ENCODE measurements at places on chromosomes 12 and 14. TPM values are rescaled to one million over a fixed set of nuclear protein-coding genes. Genes with fewer than 3 reads are reported as not detected.

GRCh38 chr12:13052421-13052820, 8.2 kb downstream of the FAM234B start:
- DNase-seq: no peak
- no peaks in the 10 kb centered on the region for H3K36me3 ChIP-seq
- H3K4me3 ChIP-seq: no peak overlapping the region

- H3K36me3 ChIP-seq: no peaks in the 10 kb centered on the region
- DNase-seq: no peak
- H3K27me3 ChIP-seq: peaks cover 3% of the 10 kb centered on the region
- no peak overlapping the region for H3K4me3 ChIP-seq
- H3K27ac ChIP-seq: no peak overlapping the region
Observed at GRCh38 chr12:2156333-2156732, 103.5 kb downstream of the CACNA1C start.

DNA sequence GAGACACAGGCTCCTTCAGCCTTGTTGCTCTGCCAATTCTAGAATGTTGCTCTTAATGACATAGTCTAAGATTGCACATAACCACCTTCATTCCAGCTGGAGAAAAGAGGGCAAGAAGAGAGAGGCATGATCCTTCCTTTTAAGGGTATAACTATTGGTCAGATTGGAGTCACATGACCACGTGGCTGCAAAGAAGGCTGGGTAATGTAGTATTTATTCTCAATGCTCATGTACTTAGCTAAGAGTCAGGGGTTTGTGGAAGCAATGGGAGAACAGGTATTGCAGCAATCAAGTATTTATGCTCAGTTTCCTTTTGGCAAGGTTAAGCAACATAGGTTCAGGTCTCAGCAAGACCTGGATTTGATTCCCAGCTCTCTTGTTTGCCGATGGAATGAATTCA, 298.8 kb upstream of the TBX3 start:
- H3K36me3 ChIP-seq: no peaks in the 10 kb centered on the region
- H3K27ac ChIP-seq: no peak overlapping the region
- no peak overlapping the region for H3K4me3 ChIP-seq

DNA sequence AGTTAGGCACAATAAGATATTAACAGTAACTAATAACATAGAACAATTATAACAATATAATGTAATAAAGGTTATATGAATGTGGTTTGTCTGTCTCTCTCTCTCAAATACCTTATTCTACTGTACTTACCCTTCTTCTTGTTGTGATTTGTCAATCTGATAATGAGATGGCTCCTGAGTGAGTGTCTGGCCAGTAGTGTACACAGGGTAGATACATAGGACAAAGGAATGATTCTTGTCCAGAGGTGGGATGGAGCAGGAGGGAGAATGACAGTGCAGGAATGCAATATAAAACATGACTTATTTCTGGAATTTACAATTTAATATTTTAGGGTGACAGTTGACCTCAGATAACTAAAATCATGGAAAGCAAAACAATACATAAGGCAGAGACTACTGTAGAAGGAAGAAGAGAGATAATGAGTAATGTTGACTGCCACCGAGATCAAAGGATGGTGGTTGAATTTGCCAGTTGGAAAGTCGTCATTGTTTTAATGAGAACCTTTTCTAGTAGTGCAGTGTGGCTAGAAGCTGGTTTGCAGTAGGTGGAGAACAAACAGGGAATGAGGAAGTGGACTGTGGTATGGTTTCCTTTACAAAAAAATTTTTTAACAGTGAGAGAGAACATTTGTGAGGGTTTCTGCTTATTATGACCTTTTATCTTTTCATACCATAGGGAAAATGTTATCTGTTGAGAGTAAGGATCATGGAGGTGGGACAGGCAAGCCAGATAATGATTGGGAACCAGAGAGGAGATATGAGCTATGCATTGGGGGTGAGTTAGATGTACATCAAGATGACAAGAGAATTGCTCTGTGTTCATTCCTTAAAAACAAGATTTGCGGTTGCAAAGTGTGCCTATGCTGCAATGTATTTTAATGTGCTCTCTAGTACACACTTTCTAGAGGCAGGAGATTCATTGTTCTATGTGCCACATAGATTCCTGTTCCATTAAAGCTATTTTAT, 458.3 kb downstream of the BTG1 start:
- no peaks in the 10 kb centered on the region for H3K36me3 ChIP-seq
- no peak overlapping the region for H3K4me3 ChIP-seq
- no peak overlapping the region for H3K27ac ChIP-seq
- H3K4me1 ChIP-seq: no peaks in the 10 kb centered on the region

Gene RNASE7
- not detected for total RNA-seq

DNA sequence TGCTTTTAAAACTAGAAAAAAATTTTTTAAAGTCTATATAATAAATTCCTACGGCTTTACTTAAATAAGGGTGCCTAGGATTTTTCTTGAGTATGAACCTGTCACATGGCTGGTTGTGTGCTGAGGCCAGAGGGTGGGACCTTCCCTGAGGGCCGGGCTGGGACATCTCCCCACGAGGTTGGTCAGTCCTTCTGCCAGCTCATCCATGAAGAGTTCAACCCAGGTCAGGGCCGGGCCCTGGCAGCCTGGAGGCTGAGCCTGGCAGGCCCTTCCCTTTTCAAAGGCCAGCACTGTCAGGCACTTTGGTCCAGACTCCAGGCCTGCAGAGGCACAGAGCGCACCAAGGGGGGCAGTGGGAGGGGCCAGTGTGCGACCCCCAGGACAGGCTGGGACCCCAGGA, 31.7 kb downstream of the TNFAIP2 start:
- H3K4me1 ChIP-seq: no peaks in the 10 kb centered on the region
- H3K36me3 ChIP-seq: no peaks in the 10 kb centered on the region
- no peaks in the 10 kb centered on the region for H3K27me3 ChIP-seq
- DNase-seq: no peak

GRCh38 chr14:68949601-68949965, 29.5 kb downstream of the ACTN1 start:
- peaks cover 12% of the 10 kb centered on the region for H3K4me1 ChIP-seq
- H3K27ac ChIP-seq: no peak overlapping the region
- H3K4me3 ChIP-seq: no peak overlapping the region
- no peak for DNase-seq
- no peaks in the 10 kb centered on the region for H3K36me3 ChIP-seq

Gene RHNO1
- total RNA-seq: 33.3 TPM

- no peaks in the 10 kb centered on the region for H3K27me3 ChIP-seq
- no peak overlapping the region for H3K4me3 ChIP-seq
- DNase-seq: peak; percentile 73
Observed at GRCh38 chr12:99381992-99382391, 265.6 kb upstream of the GARIN6 start.

Gene SLCO1B1
- total RNA-seq: not detected

GRCh38 chr14:93857500-93858283, 69.4 kb upstream of the PRIMA1 start:
- no peaks in the 10 kb centered on the region for H3K4me1 ChIP-seq
- no peaks in the 10 kb centered on the region for H3K27me3 ChIP-seq
- no peak overlapping the region for H3K27ac ChIP-seq
- no peaks in the 10 kb centered on the region for H3K36me3 ChIP-seq

Gene NANOG
- 0.51 TPM for total RNA-seq

- no peak overlapping the region for H3K4me3 ChIP-seq
- H3K27ac ChIP-seq: no peak overlapping the region
- H3K36me3 ChIP-seq: peaks cover 5% of the 10 kb centered on the region
- 0 out of 2 replicates have a peak, but pooled peaks cover 2% of the 10 kb centered on the region for H3K4me1 ChIP-seq
Observed at GRCh38 chr14:103408491-103409155, 23.4 kb downstream of the MARK3 start.

- H3K27me3 ChIP-seq: no peaks in the 10 kb centered on the region
- no peak for DNase-seq
- no peaks in the 10 kb centered on the region for H3K36me3 ChIP-seq
- H3K4me3 ChIP-seq: no peak overlapping the region
Observed at GRCh38 chr12:68559984-68560850, 50.5 kb upstream of the RAP1B start.

Gene ATG14
- 4.5 TPM for total RNA-seq

DNA sequence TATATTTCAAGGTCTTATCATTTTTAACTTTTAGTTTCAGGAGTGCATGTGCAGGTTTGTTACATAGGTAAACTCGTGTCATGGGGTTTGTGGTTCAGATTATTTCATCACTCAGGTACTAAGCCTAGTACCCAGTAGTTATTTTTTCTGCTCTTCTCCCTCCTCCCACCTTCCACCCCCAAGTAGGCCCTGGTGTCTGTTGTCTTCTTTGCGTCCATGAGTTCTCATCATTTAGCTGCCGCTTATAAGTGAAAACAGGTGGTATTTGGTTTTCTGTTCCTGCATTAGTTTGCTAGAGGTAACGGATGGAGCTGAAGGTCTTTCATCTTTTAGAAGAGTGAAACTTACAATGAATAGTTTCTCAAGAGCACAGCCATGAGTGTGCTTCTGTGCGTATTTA, 24.4 kb downstream of the PIWIL1 start:
- no peaks in the 10 kb centered on the region for H3K4me1 ChIP-seq
- no peaks in the 10 kb centered on the region for H3K36me3 ChIP-seq
- H3K4me3 ChIP-seq: no peak overlapping the region
- no peak overlapping the region for H3K27ac ChIP-seq

GRCh38 chr12:105980085-105980484, 158.7 kb downstream of the NUAK1 start:
- no peaks in the 10 kb centered on the region for H3K4me1 ChIP-seq
- no peaks in the 10 kb centered on the region for H3K27me3 ChIP-seq
- no peak overlapping the region for H3K4me3 ChIP-seq
- H3K36me3 ChIP-seq: no peaks in the 10 kb centered on the region
- no peak overlapping the region for H3K27ac ChIP-seq
- DNase-seq: no peak

Gene PRIMA1
- total RNA-seq: not detected

DNA sequence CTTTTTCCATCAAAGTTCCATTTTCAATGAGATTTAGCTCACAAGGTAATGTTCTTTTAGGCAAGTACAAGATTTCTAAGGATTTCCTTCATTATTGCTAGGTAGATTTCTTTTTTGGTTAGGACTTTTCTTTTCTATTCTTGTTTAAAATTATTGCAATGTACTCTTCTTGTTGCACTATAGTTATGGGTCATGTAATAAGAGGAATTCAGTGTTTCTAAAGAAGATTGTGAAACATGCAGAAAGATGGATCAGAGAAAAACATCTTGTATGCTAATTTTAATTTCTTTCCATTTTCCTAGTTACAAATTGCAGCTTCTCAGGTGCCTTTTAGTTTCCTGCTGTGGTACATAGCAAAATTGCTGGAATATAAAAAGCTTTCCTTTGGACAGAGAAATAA, 56.1 kb downstream of the BTG1 start:
- no peak overlapping the region for H3K4me3 ChIP-seq
- H3K27ac ChIP-seq: no peak overlapping the region
- H3K27me3 ChIP-seq: no peaks in the 10 kb centered on the region
- peaks cover 5% of the 10 kb centered on the region for H3K4me1 ChIP-seq

- H3K27ac ChIP-seq: no peak overlapping the region
- H3K4me1 ChIP-seq: peaks cover 3% of the 10 kb centered on the region
- no peaks in the 10 kb centered on the region for H3K27me3 ChIP-seq
- DNase-seq: no peak
- peaks cover 13% of the 10 kb centered on the region for H3K36me3 ChIP-seq
Observed at GRCh38 chr12:113274848-113275247, 53.6 kb downstream of the TPCN1 start.

Gene ZDHHC22
- not detected for total RNA-seq

Gene ATL1
- total RNA-seq: 0.58 TPM

Gene MSRB3
- total RNA-seq: 1.2 TPM

Gene BMAL2
- 47.2 TPM for total RNA-seq

Gene HOXC4
- 11.1 TPM for total RNA-seq

- no peaks in the 10 kb centered on the region for H3K36me3 ChIP-seq
- no peak for DNase-seq
- H3K27ac ChIP-seq: no peak overlapping the region
- H3K4me1 ChIP-seq: no peaks in the 10 kb centered on the region
- H3K27me3 ChIP-seq: no peaks in the 10 kb centered on the region
Observed at GRCh38 chr12:75558287-75558686, 46.9 kb upstream of the KRR1 start.

Gene SSTR1
- 0.05 TPM for total RNA-seq

DNA sequence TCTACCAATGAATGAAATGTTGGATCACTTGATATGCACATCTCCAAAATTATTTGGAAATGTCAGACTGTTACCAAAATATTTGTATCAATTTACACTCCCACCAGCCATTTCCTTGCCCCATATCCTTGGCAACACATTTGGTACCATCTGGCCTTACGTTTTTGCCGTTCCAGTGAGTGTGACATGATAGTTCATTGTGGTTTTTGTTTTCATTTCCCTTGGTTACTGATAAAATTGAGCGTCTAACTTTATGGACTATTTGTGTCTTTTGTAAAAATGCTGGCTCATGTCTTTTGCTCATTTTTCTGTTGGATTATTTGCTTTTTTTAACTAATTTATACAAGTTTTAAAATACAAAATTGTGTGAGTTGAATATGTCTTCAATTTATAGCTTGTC, 11.0 kb downstream of the KLHDC1 start:
- no peak overlapping the region for H3K27ac ChIP-seq
- H3K4me1 ChIP-seq: no peaks in the 10 kb centered on the region
- no peak for DNase-seq
- no peaks in the 10 kb centered on the region for H3K36me3 ChIP-seq
- no peaks in the 10 kb centered on the region for H3K27me3 ChIP-seq
